ENCODE measurements at places on chromosomes 4 and X.

- DNase-seq, result no peak
These were observed 319.3 kb upstream of the PPARGC1A start for GRCh38 chr4:24209131-24209530.

DNA sequence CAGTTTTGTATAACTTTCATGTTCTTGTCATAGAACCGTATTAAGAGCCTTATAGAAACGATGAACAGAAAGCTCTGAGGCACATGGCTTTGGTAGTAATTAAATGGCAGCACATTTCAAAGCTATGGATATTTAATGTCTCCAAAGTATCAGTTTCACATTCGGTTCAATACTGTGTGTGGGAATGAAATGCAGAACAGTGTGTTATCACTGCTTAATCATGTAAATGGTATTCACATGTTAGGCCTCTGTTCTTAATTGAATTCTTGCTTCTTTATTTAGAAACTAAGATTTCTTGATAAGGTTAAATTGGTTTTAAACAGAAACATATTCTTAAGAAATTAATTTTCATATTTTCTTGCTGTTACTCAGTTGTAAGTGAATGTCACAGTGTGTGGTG, 701.0 kb upstream of the PITX2 start:
- DNase-seq, result no peak

DNA sequence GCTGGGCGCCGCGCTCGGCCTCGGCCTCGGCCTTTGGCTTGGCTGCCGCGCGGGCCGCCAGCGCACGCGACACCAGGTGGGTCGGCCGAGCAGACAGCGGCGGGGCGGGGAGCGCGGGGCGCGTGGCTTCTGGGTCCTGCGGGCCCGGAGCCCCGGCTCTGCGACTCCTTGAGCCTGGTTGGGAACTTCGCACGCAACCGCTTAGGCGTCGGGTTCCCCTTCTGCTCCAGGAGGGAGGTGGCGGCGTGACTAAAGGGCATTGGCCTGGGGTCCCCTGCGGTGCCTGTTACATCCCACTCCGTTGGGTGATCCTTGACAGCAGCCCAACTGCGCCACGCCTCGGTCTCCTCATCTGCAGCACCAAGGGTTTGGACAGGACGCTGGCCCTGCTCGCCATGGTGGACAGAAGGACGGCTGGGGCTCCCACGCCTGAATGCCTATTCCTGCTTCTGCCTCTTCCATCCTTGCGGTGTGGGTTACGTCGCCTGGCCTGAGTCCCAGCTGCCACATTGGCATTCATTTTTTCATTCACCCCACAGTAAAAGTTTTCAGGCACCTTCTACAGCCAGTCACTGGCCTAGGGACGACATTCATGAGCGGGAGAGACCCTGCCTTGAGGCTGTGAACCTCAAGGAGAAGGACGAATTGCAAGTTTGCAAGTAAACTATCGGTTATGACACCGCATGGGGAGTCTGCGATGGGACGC, 631 bp downstream of the EVC start:
- no peak for DNase-seq

DNA sequence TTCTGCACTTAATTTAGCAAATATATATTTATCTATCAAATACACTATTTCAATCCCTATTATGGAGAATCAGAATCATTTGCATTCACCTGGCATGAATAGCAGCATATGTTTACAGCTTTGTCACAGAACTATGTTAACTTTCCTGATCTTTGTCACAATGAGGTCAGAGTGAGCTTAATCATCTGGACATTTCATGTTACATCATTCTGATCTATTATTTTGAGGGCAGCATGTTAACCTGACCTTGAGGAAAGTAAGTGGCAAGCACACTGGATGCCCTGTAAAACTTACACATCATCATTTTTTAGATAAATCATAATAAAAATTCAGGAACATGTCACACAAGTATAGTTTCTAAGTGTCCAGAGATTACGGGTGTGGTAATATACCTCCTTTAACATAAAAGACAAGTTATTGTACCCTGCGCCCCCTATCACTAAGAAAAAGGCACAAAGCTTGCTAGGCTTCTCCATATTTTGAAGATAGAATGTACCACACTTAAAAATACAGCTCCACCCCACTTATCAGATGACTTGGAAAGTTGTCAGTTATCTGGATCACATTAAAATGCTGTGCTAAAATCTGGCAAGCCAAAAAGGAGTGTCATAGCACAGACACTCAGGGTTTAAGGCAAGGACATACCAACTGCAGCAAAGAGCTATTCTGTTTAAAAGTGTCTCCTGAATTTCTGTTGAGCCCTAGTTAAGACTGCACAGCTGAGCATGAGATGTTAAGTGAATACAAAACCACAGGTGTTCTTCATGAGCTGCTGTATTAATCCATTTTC, 182.7 kb upstream of the FAT4 start:
- no peak for DNase-seq

GRCh38 chr4:56330691-56331090, 56.6 kb downstream of the AASDH start:
- DNase-seq, result no peak

GRCh38 chr4:2451821-2452785, 16.8 kb upstream of the RNF4 start:
- no peak for DNase-seq

DNA sequence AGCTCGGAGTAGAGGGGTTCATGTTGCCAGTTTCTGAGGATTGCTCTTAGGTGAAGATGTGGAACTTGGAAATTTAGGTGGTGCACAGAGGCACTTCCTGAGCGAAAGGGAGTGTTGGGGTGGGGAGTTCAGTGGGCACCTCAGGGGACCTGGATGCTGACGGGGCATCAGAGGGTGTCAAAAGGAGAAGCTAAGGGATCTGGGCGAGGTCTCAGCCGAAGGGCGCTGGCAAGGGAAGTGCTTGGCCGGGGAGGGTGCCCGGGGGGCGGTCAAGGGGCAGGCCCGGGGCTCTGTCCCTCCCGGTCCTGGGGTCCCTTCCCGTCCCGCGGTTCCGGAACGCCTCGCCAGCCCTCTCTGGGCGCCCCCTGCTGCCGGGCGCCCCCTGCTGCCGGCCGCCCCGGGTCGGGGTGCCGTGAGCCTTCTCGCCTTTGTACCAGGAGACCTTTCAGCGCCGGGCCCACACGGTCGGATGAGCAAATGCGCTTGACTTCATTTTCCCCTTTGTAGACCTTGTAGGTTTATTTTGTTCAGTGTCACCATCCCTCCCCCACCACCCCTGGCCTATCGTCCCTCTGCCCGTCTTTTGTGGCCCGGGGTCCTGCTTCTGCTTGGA, 3.0 kb upstream of the PHOX2B start:
- no peak for DNase-seq

DNA sequence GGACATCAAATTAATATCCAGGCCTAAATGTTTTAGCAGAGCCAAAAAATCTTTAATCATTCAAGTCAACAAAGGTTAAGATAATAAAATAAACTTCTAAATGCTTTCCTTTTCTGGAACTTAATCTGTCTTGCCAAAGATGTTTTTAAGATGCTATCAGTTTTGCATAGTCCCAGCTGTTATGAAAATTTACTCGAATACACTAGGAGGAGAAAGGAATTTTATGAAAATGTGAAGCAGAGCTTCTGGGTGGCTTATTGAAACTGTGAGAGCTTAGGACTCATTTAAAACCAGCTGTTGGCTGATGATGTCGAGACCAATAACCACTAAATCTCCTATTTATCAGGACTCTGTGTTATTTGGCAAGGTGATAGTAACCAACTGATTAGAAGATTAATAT, 202.2 kb upstream of the ETNPPL start:
- no peak for DNase-seq

DNA sequence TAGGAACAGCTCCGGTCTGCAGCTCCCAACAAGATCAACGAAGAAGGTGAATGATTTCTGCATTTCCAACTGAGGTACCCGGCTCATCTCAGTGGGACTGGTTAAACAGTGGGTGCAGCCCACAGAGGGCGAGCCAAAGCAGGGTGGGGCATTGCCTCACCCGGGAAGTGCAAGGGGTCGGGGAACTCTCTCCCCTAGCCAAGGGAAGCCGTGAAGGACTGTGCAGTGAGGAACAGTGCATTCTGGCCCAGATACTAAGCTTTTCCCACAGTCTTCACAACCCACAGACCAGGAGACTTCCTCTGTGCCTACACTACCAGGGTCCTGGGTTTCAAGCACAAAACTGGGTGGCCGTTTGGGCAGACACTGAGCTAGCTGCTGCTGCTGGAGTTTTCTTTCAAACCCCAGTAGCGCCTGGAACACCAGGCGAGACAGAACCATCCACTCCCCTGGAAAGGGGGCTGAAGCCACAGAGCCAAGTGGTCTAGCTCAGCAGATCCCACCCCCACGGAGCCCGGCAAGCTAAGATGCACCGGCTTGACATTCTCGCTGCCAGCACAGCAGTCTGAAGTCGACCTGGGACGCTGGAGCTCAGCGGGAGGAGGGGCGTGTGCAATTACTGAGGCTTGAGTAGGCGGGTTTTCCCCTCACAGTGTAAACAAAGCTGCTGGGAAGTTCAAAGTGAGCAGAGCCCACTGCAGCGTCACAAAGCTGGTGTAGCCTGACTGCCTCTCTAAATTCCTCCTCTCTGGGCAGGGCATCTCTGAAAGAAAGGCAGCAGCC, 84.6 kb downstream of the THOC2 start:
- DNase-seq, result no peak

GRCh38 chrX:119406776-119407175, 7.6 kb downstream of the SLC25A43 start:
- no peak for DNase-seq

GRCh38 chrX:43631841-43632240, 24.3 kb upstream of the MAOA start:
- DNase-seq, result no peak

- DNase-seq, result no peak
These were observed 19.3 kb downstream of the SCARB2 start for GRCh38 chr4:76194325-76194724.

DNA sequence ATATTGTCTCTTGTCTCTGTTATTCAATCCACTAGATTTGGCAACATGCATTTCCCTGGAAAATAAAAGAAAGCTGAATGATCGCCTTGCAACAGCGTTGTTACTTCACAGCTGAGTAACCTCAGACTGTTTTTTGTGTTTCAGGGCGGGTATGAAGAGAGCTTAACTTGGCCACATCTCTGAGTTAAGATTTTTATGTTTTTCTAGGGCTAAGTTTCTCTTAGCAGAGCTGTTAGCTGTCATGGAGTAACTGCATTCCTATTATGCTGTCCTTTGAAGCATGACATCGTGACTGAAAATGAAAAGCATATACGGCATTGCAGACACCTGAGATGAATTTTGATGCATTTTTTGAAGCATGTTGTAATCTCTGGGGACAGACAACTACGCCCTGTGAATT, 1798.9 kb downstream of the PCDH7 start:
- no peak for DNase-seq

DNA sequence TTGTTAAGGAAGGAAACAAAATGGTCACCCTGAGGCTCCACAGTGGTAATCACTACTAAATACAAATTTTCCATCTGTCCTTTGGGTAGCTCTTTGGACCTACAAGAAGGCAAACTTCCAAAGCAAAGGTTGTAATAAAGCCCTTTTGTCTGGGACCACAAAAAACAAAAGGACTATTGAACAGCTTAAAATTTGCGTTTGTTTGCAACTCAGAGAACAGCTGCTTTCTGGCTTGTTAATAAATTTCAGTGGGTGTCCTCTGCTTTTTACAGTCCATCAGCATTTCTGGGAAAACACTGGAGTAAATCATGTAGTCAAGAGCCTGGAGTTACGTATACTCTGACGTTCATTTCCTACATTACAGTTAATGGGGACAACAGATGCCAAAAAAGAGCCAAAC, 439.7 kb upstream of the DIAPH2 start:
- DNase-seq, result no peak

- no peak for DNase-seq
These were observed 125.1 kb upstream of the FRG1 start for GRCh38 chr4:189815404-189816192.

DNA sequence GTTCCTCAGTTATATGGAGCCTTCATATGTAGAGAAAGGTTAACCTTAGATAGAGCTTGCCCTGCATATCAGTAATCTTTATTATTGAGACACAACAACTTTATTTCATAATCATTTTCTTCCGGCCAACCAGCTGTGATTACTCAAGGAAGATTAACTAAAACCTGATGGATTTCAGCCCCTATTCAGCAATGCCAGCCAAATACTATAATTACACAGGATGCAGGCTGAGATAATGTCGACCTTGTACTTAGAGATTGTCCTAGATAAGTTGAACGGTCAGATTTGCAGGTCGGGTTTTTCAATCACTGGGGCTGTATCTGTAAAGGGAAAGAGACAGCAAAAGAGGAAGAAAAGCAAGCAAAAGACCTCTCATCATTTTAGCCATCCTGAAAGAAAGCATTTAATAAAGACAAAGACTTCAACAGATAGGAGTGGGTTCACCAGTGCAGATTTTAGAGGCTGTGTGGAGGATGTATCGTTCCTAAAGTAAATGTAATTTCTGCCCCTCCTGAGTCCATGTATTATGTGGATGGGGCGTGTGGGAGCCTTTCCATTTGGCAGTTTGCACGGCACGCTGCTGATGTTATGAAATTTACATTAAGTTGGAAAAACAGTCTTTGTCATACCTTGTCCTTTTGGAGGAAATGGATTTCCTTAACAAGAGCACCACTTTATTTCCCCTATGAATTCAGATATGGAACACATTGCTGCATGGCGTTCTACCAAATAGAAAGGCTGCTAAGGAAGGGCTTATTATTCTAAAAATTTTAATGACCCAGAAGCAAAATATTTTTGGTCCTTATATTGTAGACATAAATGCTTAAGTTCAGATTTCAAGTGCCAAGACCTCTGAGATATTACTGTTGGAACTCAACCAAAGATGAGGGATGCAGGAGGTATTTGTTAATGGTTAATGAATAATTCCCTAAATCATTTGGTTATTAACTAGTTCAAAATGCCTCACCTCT, 496.7 kb downstream of the SPRY1 start:
- no peak for DNase-seq

- no peak for DNase-seq
These were observed 13.7 kb downstream of the RASSF6 start for GRCh38 chr4:73606465-73606974.

DNA sequence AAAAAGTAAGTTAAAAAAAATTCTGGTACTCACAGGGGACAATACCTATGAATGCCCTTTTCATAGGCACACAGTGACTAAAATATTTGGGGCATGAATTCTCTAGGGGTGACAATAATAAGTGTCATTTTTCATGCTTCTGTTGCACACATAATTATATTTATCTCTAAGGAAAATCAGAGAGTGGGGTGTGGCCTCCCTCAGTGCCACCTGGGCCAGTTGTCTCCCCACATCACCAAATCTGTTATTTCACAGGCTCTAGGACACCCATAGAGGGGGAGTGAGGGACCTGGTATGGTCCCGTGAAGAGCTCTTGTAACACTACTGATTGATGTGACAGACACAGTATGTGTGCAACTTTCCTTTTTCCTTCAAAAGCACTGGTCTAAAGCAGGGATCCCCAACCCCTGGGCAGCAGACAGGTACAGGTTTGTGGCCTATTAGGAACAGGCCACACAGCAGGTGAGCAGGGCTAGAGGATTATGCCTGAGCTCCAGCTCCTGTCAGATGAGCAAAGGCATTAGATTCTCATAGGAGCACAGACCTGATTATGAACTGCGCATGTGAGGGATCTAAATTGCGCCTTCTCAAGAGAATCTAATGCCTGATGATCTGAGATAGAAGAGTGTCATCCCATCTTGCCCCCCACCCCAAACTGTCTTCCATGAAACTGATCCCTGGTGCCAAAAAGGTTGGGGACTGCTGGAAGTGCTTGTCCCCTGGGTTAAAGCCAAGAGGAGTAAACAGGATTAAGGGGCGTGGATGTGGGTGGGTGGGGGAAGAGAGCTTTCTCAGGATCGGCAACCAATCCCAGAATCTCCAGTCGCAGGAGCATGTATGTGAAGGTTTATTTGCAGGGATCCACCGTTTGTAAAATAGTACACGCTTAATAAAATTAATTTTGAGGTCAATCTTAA, 856 bp downstream of the SLC9B1 start:
- no peak for DNase-seq

GRCh38 chrX:34578237-34578636, 78.8 kb downstream of the TMEM47 start:
- no peak for DNase-seq
